ENCODE measurements at places on chromosomes 6 and 20.
A peak's percentile ranks its signal among the peaks of the same experiment; 100 is the strongest.

- DNase-seq: no peak
Measured at GRCh38 chr6:50180646-50181045, 130.9 kb upstream of the DEFB112 start.

GRCh38 chr6:148518511-148519156 is 176.0 kb downstream of the SASH1 start:
- DNase-seq: no peak

DNA sequence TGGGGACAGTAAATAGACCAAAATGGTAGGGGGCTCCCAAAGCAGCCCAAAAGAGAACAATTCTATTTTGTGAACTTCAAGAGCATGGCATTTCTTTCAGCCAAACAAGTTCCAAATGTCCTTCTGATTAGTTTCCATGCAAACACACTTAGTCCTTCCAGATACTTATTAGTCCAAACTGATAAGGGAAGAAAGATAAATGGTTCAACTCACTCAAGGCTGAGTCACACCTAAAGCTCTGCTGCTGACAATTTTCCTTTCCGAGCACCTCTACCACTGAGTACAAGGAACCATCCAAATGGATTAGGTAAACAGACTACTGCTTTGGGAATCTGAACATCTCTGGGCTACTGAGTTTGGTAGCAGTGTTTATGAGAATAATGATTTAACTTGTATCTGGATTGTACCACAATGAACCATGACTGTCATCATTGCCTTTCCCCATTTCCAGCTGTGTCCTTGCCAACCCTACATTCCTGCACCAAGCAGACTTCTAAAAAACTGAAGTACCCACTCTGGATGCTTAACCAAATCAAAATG is 71.2 kb downstream of the TNFRSF21 start:
- no peak for DNase-seq

GRCh38 chr6:158787395-158787794 is 31.8 kb downstream of the EZR start:
- DNase-seq: no peak

DNA sequence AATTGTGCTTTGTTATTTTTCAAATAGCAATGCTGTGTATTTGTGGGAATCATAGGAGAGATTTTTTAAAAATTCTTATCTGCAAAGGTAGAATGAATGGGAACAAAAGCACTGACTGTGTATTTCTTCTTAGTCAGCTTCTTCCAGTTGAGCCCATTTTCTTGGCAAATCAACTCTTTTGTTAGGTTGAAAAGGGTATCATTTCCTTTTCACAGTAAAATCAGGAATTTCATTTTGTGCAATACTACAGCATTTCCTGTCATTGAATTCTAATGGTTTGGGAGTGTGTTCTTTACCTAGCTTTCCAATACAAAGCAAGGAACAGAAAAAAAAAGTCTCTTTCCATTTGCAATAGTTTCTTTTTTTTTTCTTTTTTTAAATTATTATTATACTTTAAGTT is 19.0 kb upstream of the EXOC2 start:
- DNase-seq: no peak

GRCh38 chr20:53263554-53264438 is 291.6 kb downstream of the TSHZ2 start:
- no peak for DNase-seq

GRCh38 chr6:14270925-14271788 is 153.6 kb downstream of the CD83 start:
- peak; percentile 90 for DNase-seq

DNA sequence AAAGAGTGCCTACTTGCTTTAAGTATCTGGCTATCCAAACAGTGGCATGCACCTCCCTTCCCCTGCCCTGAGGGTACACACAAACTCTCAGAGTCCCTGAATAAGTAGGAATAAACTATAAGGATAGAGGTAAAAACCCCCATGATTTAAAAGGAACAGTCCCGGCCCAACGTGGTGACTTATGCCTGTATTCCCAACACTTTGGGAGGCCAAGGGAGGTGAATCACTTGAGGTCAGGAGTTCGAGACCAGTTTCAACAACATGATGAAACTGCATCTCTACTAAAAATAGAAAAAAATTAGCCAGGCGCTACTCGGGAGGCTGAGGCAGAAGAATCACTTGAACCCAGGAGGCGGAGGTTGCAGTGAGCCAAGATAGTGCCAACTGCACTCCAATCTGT is 22.2 kb downstream of the SAMHD1 start:
- DNase-seq: peak; percentile 46

- no peak for DNase-seq
Measured at GRCh38 chr20:53413186-53413631, 180.4 kb downstream of the ZNF217 start.

DNA sequence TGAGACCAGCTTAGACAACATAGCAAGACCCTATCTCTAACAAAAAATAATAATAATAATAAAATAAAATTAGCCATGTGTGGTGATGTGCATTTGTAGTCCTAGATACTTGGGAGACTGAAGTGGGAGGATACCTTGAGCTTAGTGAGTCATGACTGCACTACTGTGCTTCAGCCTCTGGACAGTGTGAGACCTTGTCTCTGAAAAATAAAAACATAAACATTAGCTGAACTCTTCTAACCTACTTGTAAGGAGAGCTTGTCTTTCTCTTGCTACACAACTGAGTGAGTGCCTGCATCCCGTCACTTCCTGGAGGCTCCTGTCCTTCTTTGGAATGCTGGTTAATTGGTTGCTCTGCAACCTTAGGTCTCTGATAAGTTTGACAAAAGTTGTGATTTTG is 5.1 kb upstream of the DBNDD2 start:
- no peak for DNase-seq

DNA sequence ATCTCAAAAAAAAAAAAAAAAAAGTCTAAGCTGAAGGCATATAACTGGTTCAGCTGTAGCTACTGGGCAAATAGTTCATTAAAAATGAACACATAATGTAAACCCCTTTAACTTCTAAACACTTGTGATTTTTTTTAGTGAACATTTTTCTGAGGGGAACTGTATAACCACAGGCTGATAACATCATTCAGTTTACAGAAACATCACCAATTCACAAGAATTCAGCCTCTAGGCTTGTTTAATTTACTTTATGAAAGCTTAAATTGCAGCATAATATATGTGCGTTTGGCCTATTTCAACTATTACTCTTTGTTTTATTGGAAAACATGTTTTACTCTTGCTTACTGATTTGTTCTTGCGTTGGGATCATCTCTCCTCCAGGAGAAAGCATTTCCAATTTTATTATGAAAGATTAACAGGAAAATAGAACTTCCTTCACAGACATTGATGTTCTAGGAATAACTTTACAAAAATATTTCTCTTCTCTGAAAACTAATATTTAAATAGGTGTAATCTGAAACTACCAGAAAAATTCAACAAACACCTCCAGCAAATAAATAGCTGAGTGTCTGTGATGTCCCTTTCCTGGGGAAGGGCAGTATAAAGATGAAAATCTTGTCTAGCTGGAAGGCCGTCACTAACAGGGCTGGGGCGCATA is 284.5 kb downstream of the UST start:
- no peak for DNase-seq

DNA sequence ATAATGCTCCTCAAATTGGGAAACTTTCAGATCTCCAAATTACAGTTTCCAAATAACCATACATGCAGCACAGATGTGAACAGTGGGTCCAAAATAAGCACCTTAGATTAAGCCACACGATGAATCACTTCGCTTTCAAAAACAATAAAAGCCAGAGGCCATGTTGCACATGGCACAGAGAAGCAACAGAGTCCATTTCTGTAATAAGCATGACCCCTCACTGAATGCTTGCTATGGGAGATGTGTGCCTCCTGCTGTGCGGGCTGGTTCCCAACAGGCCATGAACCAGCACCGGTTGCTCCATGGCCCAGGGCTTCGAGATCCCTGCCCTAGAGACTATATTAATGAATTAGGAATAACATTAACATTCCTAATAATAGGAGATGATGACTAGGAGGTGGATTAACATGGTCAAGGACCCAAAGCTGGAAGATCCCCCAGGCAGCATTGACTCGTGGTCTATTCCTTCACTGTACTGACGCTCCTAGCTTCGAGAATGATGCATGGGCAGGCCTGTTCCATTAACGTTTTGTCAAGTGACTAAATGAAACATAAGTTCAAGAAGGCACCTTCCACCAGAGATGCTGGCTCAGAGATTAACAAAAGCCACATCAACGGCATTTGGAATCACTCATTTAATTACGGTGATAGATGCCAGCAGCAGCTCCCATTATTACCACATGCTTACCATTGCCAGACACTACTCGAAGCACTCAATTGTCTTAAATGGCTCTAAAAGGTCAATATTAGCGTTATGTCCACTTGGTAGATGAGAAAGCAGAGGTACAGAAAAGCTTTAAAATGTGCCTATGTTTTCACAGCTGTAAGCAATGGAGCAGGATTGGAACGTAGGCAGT is 470.6 kb upstream of the AGPAT4 start:
- DNase-seq: no peak

DNA sequence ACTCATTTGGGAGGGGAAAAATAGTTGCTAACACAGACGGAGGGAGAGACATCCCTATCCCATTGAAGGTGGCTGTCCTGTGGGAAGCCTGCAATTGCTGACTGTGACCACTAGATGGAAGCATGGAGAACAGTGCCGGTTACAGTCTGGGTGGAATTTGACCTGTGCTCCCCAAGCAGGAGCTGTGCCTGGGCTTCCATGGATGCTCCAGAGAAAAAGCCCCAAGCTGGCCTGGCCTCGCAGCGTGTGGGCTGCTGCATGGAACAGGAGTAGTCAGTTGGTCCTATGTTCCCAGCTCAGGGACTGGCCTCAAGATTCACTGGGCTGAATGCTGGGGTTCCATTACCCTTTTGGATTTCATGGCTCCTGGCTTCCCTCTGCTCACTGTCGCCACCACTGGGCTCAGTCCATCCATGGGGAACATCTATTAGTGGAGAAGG is 116.3 kb upstream of the CHD6 start:
- DNase-seq: peak; percentile 42

DNA sequence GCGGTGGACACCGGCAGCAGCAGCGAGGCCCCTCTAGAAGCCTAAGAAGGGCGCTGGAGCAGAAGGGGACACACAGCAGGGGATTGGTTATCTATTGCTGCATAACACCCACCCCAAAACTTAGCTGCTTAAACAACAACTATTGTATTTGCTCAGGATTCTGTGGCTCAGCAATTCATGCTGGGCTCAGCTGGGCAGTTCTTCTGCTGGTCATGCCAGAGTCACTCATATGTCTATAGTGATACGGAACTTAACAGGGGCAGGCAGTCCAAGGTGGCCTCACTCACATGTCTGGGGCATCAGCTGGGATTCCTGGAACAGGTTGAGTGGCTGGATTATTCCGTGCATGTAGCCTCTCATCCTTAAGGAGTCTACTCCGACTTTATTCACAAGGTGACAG is 17.6 kb upstream of the PPP1R16B start:
- no peak for DNase-seq

- DNase-seq: no peak
Measured at GRCh38 chr6:118565311-118565960, 17.3 kb downstream of the PLN start.

DNA sequence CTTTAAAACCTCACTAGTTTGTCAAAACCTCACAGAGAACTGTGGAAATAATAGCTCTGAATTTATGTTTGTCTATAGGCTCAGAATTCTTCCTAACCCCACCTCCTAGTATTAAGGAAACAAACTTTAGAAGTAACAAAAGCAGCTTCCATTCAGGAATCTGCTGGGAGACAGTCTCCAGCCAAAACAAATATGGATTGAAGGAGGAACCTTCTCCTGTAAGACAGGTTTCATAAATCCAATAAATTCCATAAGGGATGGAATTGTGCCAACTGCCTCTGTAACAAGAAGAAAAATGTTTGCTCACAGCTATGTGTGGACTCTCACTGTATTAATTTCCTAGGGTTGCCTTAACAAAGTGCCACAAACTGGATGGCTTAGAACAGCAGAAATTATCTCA is 7.5 kb downstream of the SYCP2 start:
- peak; percentile 38 for DNase-seq

DNA sequence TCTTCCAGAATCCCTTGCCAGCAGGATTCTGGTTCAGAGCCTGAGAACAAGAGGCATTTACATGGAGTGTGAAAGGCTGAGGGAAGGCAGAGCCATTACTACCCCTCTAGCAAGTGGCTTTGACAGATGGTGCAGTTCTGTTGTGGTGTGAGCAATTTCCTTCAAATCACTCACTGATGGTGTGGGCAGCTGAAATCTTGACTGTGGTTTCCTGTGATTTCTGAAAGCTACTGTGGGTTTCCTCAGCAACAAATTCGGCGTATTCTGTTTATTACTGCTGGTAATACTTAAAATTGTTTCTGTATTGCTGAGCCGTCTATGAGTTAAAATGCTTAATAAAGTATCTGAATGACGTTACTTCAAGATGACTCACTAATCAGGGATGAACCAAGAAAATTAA is 181.5 kb upstream of the TCF21 start:
- peak; percentile 84 for DNase-seq

- no peak for DNase-seq
Measured at GRCh38 chr6:19086480-19086879, 699.3 kb downstream of the RNF144B start.

- DNase-seq: no peak
Measured at GRCh38 chr6:62775427-62776022, 435.7 kb upstream of the FKBP1C start.

DNA sequence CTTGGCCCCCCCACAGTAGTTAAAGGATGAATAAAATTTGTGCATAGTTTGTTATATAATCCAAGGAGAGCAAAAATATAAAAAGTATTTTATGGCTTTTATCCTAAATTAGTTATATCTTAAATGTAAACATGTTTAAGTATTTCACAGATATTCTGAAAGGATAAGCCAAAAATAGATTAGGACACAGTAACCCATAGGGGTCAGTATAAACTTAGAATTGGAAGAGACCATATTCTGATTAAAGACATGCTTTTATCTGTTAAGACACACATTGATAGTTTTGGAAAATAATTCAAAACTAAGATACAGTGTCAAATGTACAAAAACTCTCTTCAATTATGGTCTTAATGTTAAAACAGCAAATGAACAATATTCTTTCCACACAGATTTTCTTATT is 4.5 kb upstream of the SERINC1 start:
- peak; percentile 34 for DNase-seq

GRCh38 chr6:143708889-143709288 is 31.1 kb downstream of the PHACTR2 start:
- no peak for DNase-seq

- no peak for DNase-seq
Measured at GRCh38 chr6:165013701-165014100, 295.7 kb downstream of the C6orf118 start.

DNA sequence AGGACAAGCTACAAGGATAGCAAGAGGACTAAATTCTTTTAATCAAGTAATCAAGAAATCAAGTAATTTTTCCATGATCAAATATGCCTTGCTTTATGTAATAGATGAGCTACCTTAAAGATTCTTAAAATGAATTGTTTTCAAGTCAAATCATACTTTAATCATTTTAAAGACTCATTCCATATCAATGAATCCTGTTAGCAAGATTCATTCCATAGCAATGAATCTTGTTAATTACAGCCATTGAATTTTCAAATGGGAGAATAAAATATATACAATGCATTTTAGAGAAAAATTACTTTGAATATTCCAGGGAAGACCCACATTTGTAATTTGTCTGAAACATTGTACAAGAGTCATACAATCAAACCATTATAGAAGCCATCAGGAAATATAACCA is 145.7 kb downstream of the RFX6 start:
- DNase-seq: no peak

All from fibroblast of skin of scalp (primary cell).